Fibroblast of skin of back (primary cell): ENCODE measurements at places on chromosomes 6 and 20.

DNA sequence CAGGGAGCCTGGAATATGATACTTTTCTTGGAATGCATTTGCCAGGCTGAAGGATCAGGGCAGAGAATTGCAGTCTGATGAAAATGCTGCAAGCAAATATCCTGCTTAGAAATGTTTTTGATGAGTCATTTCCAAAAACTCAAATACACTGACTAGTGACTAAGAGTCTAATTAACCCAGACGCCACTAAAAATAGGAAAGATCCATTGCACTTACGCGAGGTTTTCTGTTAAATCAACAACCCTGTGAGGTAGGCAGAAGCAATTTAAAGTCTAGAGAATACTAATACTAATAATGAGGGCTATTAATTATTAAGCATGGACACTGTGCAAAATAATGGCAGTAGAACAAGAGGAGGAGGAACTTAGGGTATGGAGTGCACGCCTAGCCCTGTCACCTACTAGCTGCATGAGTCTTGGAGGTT, 130.1 kb upstream of the DOK5 start:
- DNase-seq, result peak; percentile 93

DNA sequence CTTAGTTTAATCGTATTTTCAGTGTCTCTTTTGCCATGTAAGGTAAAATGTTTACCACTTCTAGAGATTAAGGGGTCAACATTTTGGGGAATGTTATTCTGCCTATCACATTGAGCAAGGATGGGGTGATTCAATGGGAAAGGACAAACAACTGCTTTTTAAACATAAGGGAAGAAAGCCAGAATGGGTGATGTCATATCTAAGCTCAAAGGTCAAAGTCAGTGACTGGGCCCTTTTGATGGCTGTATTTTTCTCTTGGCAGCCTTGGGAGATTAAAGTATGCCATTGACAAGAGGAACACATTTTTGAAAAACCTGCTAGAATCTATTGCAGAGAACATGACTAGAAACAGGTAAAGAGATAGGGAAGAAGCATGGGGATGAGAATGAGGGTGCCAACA, 477.3 kb upstream of the IRAK1BP1 start:
- no peak for DNase-seq

- DNase-seq, result peak; percentile 67
Observed at GRCh38 chr20:13852306-13852705, 67.5 kb downstream of the NDUFAF5 start.

GRCh38 chr6:3159805-3160781, 2.7 kb upstream of the TUBB2A start:
- DNase-seq, result peak; percentile 4

DNA sequence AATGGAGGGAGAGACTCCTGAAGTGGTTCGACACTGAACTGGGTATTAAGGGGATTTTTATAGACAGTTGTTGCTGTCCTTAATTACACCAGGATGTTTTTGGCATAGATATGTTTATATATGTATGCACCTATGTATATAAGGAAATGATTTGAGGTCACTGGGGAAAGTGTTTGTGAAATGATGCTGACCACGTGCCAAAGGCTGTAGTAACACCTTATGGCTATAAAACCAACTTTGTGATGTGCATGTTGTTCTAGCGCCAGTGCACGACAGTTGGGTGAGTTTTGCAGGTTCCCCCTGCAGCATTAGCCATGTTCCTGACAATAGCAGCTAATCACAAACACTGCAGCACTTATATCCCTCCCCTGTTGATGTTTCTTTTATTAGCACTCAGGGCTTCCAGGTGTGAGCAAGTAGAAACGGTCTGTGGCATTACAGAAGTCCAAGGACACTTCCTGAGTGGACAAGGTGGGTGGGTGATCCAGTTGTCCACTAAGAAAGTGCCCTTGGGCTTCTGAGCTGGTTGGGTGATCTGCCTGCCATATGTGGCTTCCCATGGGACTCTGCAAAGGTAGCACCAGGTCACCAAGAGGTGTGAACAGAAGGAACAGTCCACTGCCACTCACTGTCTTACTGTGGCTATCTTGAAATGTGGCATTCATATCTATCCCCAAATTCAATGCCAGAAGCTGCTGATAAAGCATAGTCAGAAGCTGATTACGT, 63.0 kb upstream of the RBM24 start:
- no peak for DNase-seq

DNA sequence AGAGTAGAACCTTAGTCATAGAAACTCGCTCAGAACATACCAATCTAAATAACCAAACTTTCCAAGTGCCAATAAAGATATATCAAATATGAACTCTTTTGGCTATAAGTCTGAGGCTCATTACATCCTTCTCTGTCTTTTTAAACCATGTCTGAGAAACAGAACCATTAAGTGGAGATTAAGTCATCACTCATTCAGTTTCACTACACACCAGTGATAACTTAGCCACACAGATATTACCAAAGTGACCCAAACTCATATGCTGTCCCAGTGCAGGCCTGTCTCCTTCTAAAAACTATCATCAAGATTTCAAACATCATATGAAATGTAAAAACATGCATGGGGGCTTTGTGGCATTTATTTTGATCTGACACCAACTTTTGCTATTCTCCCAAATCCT, 12.0 kb downstream of the GCLC start:
- DNase-seq, result no peak

- peak; percentile 71 for DNase-seq
Observed at GRCh38 chr20:47927385-47927851, 142.1 kb upstream of the SULF2 start.

DNA sequence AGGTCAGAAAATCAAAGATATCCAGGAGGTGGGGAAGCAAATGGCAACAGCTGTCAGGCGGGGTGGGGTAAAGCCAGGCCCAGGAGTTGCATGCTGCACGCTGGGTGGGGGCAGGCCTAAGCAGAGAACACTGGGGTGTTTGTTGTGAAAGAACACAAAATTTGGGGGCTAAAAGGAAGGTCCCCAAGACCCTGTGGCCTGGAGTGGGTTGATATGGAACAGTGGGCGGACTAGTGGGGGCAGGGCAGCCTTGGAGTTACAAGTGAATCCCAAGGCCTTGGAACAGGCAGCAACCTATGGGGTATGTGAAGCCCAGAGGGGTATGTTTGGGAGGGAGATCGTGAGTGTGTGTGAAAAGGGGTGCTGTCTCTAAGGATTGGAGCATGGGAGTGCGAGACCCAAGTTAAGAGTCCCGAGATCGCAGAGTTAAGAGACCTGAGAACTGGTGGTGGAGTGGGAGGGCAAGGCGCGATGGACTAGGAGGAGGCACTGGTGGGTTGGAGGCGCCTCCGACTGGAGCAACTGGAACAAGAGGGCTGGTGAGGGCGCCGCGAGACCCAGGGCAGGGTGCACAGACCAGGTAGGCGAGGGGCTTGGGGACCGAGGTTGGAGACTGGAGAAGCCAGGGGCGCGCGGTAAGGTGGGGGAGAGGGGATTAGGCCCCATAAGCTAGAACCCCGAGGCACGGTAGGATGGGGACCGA, 658 bp downstream of the CUL7 start:
- DNase-seq, result peak; percentile 21

GRCh38 chr20:41009946-41010345, 18.7 kb upstream of the TOP1 start:
- peak; percentile 82 for DNase-seq

DNA sequence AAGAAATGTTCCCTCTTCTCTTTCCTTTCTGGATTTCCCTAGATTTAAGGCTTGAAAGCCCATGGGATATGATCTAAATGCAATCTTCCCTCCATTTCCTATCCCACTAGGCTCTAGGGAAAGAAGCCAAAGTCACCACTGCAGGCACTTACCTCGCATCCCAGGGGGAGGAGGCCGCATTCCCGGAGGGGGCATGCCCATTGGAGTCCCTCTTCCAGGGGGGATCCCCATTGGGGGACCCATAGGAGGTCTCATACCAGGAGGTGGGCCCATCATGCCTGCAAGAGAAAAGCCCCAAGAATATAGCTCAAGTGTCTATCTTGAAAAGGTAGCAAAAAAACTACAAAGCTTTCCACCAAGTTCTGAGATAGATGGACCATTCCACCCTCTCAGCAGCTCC, 8.1 kb downstream of the SNRPB start:
- no peak for DNase-seq

- DNase-seq, result no peak
Observed at GRCh38 chr6:64243618-64244017, 608.0 kb downstream of the PHF3 start.

DNA sequence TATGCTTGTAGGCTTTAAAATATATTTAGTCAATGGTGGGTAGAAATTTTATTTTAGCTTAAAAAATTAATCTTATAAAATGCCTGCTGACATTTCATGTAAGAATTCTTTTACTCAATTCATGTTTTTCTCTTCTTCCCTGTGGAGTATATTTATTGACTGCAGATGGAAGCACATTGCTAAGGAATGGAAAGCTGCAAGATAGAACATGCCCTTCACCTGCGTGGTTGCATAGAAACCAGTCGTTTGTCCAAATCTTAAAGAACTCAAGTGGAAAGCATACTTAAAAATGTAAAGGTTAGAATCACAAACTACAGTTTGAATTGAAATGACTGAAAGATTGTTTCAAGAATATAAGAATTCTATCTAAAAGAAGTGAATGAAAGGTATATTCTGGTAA, 30.7 kb downstream of the C6orf163 start:
- no peak for DNase-seq

DNA sequence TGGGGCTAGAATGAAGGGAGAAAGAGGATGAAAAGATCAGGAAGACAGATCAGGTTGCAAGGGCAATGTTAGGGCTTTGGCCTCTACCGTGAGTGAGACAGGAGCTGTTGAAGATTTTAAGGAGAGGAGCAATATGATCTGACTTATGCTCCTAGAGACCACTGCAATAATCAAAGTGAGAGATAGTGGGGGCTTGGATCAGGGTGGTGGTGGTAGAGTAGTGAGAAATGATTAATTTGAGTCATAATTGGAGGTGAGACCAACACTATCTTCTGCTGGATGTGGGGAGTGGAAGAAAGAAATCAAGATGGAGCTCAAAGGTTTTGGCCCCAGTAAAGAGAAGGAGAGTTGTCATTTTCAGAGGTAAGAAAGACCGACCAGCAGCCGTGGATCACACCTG, 140.7 kb upstream of the TMEM170B start:
- DNase-seq, result no peak

DNA sequence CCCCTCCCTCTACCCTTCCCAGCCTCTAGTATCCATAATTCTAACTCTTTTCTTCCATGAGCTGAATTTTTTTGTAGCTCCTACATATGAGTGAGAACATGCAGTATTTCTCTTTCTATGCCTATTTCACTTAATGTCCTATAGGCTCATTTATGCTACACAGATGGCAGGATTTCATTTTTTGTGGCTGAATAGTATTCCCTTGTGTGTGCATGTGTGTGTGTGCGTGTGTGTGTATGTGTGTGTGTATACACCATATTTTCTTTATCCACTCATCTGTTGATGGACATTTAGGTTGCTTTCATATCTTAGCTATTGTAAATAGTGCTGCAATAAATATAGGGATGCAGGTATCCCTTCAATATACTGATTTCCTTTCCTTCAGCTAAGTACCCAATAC, 101.0 kb downstream of the ADAT2 start:
- DNase-seq, result no peak

DNA sequence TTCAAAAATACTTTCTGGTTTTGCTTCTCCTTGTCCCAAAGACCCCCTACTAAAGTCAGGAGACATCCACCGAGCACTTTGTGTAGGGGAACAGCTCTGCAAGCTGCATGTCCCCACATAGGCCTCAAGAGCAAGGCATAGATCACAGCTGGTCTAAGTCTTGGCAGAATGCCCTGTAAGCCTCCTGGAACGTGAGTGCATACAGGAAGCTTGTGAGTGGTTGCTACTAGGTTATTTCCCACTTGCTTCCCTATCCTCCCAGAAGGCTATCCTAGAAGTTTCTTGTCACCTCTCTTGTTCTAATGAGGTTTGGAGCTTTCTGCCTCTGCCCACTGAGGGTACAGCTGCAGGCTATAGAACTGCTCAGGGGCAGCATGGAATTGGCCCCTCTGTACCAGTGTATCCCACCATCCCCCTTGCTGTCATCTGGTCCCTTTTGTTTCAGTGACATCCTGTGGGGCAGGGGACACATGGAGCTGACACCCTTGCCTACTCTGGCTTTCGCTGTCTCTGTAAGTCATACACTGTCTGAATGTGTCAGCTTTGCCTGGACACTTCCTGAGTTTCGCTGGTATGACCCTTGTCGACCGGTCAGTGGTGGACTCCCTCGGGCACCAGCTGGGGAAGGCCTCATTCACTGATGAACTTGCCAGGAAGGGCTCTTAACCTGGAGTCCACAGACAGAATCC, 35.6 kb upstream of the KCNK16 start:
- peak; percentile 58 for DNase-seq

GRCh38 chr6:8043221-8043620, 21.0 kb downstream of the BLOC1S5 start:
- DNase-seq, result no peak

GRCh38 chr6:166955121-166955864, 1.1 kb downstream of the RNASET2 start:
- DNase-seq, result no peak

- DNase-seq, result no peak
Observed at GRCh38 chr6:156630613-156631302, 146.4 kb upstream of the ARID1B start.

GRCh38 chr6:18414116-18414515, 27.0 kb downstream of the RNF144B start:
- DNase-seq, result no peak

GRCh38 chr6:135814043-135814442, 37.5 kb upstream of the PDE7B start:
- DNase-seq, result no peak

DNA sequence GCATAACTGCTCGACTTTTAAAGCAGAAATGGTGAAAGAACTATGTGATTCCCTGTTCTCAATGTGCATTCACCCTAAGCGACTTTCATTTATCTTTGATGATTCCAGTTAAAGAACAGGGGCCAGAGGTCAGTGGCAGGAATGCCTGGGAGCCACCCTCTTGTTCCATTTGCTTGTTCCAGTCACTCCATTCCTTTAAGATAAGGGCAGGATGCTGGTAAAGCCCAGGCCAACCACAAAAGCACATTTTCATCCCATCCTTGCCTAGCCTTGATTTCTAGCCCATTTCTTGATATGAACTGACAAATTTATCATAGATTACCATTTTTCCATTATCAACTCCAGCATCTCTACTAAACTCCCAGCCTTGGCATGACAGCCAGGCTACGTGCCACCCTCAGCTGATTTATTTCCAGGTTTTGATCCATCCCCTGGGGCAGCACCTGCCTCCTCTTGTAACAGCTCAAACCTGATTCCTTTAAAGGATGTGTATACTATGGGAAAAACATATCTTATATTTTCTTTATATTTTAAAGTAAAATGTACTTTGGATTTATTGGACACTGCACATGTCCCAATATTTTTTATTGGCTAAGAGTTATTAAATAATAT, 19.2 kb downstream of the HMGN3 start:
- DNase-seq, result peak; percentile 18

- DNase-seq, result no peak
Observed at GRCh38 chr6:168226061-168226752, 93.4 kb downstream of the DACT2 start.

- no peak for DNase-seq
Observed at GRCh38 chr20:38106461-38106860, 58.6 kb downstream of the TGM2 start.

GRCh38 chr20:24812373-24812772, 136.7 kb upstream of the CST7 start:
- no peak for DNase-seq
